Cardiac fibroblast (primary cell): ENCODE measurements at places on chromosomes 11 and 22.

DNA sequence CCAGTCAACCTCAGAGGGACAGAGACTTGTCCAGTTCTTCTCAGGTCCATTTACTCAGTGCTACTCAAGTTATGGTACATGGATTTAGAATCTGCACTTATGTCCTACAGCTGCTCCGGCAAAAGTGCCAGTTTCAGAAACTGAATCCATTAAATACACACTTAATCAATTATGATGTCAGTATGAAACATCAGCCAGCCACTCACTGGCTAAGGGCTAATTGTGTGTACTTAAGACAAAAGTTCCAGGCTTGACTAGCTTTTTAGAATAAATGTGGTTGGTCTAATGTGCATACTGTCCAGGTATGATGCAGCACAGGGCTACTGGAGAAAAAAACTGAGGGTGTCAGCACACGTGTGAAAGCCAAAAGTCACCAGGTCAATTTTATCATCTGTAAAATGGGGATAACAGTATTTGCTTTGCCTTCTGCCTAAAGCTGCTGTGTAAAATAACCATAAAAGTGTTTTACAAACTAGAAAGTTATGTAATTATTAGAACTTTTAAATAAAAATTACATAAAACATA, 55.4 kb upstream of the CYP2D6 start:
- no peak for DNase-seq

DNA sequence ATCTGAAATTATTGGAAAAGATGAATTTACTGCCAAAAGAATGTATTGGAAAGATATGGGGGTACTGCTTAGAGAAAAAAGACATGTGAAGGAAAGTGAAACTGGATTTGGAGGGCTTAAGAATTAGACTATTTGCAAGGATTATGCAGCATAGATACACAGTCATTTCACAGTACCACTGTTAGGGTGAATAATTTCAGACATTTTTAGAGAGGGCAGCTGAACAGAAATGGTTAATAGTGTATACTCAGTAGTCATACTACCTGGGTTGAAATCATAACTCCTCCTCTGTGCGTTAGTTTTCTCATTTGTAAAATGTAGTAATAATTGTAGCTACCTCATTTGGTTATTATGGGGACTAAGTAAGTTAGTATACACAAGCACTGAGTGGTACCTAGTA, 33.0 kb downstream of the GAS2 start:
- no peak for DNase-seq

- DNase-seq: no peak
Observed at GRCh38 chr11:65209711-65210360, 28.1 kb downstream of the CAPN1 start.

GRCh38 chr11:121059605-121060004, 35.7 kb downstream of the TBCEL start:
- DNase-seq: no peak

DNA sequence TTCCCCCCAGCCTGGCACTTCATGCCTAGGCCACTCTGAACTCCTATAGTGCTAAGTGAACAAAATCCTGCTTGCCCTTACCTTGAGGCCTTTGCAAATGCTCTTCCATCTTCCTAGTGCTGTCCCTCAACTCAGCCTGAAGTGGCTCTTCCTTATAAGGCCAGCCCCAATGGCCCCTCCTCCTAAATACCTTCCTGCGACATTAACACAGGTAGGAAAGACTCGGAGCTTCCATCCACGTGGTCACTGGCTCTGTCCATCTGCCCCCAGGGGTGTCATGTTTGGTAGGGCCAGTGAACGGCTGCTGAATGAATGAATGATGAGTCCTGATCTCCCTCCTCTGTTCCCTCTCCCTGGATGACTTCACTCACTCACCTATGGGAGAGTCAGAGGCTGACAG, 4.2 kb downstream of the PDE2A start:
- no peak for DNase-seq

GRCh38 chr22:35524966-35525686, 15.5 kb upstream of the RASD2 start:
- DNase-seq: no peak

GRCh38 chr22:40932396-40932795, 18.8 kb upstream of the RBX1 start:
- no peak for DNase-seq

DNA sequence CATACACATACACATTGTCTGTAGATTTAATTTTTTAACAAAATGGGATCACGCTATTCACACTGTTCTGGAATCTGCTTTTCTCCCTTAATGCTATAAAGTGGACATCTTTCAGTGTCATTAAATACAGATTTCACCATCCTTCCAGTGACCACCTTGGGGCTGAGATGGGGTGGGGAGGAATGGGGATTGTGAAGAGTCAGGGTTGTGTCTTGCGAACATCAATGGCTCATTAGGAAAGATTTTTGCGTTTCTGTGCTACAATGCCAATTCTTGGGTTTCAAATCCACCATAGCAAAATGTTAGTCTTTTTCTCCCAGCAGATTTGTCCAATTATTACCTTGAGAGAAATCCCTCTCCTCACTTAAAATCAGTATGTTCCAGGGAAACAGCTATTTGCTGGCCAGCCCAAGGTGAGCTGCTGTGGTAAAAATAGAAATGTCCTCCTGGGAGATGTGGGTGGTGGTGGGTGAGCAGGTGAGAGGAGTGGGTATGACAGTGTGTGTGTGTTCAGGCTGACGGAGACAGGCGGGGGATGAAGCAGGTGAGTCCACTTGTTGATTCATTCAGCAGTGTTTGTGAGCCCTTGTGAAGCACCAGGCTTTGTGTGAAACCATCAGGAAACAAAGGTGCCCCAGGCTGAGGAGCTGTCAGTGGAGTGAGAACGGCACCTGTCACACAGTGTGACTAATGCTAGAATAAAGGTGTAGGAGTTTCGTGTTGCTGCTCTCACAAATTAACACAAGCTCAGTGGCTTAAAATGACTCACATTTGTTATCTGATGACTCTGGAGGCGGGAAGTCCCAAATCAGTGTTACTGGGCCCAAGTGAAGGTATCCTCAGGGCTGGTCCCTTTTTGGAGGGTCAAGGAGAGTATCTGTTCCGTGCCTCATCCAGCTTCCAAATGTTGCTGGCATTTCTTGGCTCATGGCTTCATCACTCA, 1.7 kb upstream of the CBX6 start:
- no peak for DNase-seq

GRCh38 chr22:48278620-48279460, 1516.4 kb downstream of the TBC1D22A start:
- DNase-seq: no peak

DNA sequence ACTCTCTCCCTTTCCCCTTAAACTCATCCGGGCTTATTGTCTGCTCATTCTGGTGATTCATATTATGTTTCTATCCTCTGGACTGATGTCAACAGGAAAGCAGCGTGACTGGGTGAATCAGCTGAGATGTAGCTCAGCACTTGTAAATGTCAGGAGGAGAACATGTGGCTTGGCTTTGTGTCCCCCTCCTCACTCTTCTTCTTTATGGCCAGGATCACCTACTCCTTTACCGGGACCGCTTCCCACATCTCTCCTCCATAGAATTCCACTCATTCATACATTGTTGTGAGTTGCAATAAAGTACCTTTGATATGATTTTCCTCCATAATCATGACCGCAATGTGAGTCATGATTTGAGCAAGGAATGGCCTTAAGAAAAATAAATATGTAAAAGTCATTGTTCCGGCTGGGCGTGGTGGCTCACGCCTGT, 15.8 kb upstream of the SYN3 start:
- peak; percentile 53 for DNase-seq

GRCh38 chr11:73335204-73335923, 27.3 kb downstream of the ARHGEF17 start:
- peak; percentile 83 for DNase-seq

DNA sequence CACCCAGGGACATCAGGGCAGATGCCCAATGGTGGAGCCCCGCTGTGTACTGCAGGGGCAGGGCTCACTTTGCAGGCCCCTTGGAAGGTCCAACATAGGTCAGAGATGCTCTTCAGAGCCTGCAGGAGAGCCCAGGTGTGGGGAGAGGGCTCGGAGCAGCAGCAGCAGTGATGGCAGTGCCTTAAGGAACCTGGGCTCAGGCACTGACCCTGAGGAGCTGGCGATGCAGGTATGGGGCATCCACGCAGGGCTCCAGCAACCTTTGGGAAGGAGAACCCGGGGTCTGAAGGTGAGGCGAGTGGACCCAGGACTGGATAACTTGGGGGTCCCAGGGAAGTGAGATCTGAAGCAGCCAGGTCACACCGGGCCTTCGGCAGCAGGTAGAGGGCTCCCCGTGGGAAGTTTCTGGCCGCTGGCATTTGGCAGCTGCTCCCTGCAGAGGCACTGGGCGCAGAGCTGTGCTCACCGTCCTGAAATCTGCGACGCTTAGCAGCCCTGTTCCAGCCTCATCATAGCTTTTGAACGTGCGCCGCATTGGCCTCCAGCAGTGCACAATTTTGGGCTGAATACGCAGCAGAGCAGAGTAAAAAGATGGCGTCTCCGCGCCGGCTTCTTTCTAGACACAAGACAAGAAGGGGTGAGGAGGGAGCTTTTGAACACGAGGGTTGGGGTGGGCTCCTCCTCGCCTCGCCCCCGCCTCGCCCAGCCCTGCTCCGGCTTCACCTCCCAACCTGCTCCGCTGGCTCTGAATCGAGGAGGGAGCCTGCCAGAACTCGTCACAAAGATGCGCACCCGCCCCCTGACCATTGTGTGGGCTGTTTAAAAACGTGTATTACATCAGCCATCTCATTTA, 118.8 kb downstream of the MPPED1 start:
- no peak for DNase-seq

DNA sequence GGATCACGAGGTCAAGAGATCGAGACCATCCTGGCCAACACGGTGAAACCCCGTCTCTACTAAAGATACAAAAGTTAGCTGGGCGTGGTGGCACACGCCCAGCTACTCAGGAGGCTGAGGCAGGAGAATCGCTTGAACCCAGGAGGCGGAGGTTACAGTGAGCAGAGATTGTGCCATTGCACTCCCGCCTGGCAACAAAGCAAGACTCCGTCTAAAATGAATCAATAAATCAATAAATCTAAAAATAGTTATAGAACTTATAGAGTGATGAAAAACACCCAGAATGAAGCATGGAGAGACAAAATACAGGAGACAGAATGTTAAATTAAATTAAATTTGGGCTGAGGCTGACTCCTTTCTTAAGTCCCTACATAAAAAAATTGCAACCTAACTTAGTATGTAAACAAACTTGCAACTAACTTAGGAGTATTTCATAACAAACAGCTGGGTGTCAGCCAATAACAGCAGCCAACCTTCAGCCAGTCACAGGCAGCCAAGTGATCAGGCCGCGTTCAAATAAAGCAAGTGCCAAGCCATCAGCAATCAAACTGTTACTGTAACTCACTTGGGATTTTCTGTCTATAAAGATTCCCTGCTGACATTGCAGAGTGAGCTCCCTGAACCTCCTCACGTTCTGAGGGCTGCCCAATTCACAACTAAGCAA, 7.3 kb upstream of the TP53AIP1 start:
- DNase-seq: peak; percentile 25

- DNase-seq: no peak
Observed at GRCh38 chr11:94066901-94067429, 45.8 kb downstream of the HEPHL1 start.

- no peak for DNase-seq
Observed at GRCh38 chr11:108866781-108867180, 201.9 kb downstream of the DDX10 start.

DNA sequence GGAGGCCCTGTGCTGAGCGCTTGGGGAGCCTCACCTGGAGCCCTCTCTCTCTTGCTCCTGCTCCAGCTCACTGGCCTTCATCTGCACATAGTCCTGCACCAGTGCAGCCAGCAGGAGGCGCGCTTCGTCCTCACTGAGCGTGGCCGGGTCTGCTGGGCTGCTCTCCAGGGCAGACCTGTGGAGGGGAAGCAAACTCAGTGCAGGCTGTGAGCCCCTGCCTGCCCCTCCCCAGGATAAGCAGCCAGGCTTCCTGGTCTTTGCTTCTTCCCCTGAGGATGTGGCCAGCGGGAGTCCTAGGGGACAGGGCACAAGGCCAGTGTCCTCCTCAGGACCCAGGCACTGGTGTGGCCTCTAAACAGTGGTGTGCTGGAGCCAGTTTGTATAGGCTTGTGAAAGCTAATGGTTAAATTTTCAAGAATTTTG, 2.2 kb downstream of the CALCA start:
- no peak for DNase-seq

DNA sequence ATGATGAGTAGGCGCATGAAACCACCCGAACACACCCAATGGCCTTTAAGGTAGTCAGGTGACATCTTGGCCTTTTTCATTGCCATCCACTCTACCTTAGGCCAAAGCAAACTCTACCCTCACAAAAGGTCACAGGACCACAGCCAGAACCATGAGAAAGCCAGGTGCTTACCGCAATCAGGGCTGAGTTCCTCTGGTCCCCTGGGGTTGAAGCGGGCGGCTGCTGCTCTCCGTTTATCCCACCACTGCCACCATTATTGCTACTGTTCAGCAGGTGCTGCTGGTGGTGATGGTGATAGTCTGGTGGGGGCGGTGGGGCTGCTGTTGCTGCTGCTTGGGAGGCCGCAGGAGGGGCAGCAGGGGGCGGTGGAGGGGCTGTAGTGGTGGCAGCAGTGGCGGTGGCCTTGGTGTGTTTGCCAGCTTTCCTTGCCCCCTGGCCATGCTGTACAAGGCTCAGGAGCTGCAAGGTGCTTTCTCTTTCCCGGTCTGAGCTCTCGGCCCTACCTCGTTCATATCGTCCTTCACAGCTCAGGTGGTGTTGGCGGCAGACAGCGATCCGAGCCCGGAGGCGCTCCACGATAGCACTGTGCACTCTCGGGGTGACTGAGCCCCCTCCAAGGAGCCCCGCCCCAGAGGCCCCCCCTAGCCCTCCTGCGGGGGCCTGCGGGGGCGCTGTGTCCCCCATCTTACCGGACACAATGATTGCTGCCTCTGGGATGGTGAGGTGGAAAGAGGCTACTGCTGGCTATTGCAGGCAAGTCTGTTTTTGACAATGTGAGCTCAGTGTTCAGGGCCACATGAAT, 1.6 kb downstream of the MAML2 start:
- peak; percentile 74 for DNase-seq

- DNase-seq: no peak
Observed at GRCh38 chr22:44039566-44040171, 15.6 kb downstream of the PARVB start.

GRCh38 chr11:119889728-119890280, 160.8 kb upstream of the NECTIN1 start:
- DNase-seq: no peak

DNA sequence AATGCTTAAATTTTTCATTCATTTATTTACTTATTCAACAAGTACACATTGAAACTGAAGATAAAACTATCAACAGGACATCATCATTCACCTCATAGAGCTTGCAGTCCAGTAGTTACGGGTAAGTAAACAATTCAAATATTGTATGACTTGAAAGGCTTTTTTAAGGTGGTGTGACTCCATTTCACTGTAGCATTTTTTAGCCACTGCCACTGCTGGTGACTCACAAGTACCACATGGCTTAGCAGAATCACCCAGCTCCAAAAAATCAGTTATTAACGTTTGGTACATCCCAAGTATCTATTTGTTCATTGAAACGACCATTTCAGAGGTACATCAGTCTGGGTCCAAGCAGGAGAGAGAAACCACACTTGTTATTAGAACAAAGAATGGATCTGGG, 427.9 kb upstream of the DDI1 start:
- peak; percentile 45 for DNase-seq
